T follicular helper cell (primary cell): ENCODE measurements at places on chromosomes 4 and X.
A peak's percentile ranks its signal among the peaks of the same experiment; 100 is the strongest.

DNA sequence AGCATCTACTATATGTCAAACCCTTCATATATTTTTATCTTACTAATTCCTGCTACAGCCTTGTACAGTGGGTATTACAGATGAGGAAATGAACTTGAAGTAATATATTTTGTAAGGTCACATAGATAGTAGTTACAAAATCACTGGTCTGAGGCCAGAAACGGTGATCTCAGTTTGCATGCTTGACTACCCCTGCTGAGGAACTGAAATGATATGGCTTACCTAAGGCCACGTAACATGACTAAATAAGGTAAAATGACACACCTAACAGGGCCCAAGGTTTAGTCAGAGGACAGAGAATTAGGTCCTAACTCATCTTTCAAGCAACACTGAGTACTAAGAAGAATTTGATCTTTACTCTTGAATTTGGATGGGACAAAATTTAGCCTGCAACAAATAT is 1.5 kb upstream of the COMMD8 start:
- DNase-seq, result no peak

GRCh38 chr4:38094419-38094818 is 134.2 kb downstream of the PTTG2 start:
- DNase-seq, result no peak

GRCh38 chr4:139559089-139559479 is 3.1 kb upstream of the SETD7 start:
- DNase-seq, result no peak

DNA sequence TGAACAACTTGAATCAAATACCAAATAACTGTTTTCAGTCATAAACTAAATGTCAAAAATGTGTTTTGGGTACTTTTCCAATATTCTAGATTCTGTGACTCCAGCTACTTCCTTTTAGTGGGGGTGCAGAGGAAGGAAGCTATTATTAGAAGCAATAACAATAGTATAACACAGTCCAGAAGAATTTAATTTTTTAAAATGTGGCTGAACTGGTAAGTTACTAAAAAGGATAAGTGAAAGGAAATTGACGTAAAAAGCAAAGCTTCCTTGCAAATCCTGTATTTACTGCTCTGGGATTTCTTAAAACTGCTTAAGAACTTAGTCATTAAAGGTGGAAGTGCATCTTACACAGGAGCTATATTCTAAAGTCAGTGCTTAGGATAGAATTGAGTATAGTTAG is 53.2 kb downstream of the MOSPD2 start:
- DNase-seq, result no peak

GRCh38 chrX:150848914-150849365 is 49.5 kb downstream of the CD99L2 start:
- DNase-seq, result no peak

DNA sequence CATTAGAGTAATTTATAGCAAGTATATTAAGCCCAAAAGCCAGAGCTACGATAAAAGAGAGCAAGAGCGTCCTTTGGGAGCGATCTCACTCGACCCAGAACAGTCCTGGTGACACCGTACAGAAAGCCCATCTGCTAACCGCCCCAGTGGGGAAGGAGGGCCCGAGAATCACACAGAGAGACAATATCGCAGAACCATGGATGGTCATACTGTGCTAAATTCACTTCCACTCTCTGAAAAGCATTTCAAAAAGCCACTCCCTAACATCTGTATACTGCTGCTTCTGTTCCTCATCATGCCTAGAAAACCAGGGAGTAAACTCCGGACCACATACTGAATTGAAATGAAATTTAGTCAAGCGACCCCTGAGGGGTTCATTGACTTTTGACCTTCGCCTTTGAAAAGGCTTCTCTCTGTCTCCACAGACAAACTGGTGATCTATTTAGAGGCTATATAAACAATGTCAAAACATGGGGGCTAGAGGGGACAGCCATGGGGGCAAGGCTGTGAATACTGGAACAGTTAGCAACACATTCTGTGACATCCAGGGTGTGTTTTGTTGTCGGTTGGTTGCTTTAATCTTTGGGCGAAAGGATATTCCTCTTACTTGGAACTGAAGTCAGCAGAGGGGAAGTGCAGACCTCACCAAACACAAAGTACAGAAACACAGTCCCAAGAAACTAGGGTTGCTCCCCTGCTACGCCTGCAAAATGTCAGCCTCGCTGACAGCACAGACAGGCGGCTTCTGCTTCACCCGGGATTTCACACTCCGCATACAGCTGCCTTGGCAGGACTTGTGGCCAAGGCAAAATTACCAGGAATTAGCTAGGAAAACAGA is 129.0 kb upstream of the RASGEF1B start:
- no peak for DNase-seq

DNA sequence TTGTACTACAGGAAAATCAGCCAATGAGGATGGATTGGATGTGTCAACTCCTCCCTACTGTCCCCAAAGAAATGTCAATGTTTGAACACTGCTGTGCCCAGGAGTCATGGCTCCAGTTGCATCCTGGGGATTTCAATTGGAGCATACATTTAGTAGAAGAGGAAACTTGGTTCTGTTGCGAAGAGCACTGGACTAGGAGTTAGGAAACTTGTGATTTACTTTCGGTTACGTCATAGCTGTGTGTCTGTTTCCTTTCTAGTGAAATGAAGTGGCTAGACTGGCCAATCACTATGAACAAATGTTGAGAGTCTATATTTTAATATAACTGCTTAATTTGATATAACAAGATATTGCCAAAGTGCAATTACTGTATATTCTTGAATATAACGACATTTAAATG is 35.2 kb downstream of the ARL9 start:
- DNase-seq, result no peak

DNA sequence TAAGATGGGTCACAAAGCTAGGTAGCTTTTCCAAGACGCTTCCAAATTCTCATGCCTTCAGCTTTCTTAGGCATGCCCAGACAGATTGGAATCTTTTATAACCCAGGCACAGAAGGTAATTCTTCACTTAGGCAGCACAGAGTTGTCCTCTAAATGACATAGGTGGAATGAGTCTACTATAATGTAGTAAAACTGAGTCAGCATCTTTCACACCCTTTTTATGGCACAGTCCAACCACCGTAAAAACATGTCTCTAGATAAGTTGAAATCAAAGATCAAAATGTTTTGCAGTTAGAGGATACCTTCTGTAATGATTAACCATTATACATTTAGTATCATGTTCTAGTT is 128.4 kb upstream of the FAT1 start:
- no peak for DNase-seq

DNA sequence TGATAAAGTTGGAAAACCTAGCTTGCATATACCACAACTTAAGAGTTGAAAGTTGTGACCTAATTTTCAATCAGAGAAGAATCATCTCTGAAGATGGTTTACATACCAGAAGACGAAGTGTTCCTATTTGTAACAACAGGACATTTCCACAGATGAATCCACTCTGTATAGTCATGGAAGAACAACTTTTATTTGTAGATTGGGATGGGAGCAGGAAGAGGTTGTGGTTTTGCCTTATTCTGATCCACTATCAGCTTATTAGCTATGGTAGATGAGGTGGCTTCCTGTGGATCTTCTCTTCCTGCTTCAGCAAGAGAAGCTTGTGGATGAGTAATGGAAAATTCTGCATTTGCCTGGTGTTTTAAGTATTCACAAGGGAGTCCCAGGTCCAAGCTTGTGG is 18.6 kb upstream of the SUPT20HL1 start:
- no peak for DNase-seq

DNA sequence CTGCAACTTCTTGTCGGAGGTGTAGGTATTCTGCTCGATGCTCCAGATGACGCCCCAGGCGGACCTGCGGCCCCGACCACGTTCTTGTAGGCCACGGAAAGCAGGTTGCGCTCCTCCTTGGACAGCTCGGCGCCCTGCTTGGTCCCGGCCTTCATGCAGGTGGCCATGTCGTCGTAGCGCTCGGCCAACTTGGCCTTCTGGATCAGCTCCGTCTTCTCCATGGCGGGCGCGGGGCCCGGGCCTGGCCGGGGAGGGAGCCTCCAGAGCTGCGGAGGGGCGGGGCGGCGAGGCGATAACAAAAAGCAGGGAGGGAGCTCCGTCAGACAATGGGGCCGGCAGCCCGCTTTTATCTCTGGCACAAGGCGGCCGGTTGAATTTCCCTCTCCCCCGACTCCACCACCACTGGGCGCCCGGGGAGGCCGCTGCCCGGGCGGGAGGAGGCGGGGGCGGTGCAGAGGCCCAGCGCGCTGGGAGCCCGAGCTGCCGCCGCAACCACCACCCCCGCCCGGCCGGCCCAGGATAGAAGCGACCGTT is 28.3 kb upstream of the DRP2 start:
- no peak for DNase-seq

DNA sequence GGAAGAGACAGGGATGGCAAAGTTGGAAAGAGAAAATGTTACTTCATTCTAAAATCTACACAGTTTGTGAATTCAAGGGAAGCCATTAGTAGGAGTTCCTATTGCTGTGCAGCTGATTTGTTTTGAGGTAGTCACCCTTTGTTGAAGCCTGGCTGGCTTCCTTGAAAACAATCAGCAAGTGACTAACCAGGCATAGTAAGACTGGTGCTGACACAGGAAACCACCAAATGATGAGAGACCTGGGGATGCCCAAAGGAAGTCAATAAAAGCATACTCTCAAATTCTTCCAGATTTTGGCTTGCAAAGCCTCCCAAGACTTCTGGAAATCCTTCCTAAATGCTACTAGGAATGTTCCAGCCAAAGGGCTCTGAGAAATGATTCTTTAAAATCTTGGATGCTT is 23.9 kb upstream of the PRDM8 start:
- DNase-seq, result peak; percentile 40

DNA sequence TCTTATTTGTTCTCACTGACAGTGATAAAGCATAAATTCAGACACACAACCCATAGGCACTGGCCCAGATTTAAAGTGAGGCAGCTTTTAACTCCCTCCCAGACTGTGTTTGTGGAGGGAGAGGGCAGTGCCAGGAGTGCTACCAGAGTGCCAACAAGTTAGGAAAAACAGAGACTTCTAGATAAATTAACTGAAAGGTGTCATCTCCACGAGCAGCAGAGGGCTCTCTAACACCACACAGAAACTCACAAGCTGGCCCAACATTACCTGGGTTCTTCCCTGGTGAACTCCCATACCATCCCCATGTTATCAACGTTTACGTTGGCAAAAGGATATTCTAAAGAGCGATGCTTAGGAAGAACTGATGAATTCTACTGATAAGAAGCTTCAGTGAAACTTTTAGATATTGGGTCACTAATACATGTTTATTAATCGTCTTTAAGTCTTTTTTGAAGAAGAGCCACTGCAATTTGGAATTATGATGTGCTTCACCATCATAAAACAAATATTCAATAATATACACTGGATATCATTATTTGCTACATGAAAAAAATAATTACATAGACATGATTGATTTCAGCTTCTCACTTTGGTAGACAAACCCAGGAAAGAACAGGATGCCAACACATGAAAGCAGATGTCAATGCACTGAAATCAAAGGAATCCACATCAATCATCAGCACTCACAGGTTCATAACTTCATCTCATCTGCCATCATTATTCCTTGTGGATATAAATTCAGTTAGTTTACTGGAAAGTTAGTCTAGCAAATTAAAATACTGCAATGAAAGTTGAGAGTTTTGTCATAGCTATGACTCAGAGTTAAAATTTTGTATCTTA is 121.2 kb upstream of the NAP1L5 start:
- DNase-seq, result peak; percentile 31

DNA sequence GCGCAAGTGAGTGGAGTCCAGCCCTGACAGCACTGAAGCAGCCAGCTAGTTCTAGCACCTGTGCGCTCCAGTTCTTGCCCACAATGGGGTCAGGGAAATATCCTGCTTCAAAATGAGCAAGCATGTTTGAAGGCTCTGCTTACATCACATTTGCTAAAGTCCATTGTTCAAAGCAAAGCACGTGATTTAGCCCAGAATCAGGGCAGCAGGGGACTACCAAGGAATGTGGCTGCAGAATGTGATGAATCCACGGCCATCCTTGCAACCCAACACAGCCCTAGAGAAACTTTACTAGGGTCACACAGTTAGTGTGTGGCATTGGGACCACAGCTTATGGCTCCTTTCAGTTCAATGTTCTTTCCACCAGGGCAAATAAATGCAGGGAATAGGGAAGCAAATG is 47.3 kb upstream of the SMIM31 start:
- DNase-seq, result no peak

- DNase-seq, result no peak
Observed at GRCh38 chrX:4238916-4239315, 525.5 kb upstream of the PRKX start.

GRCh38 chr4:104966349-104967033 is 180.2 kb upstream of the TET2 start:
- DNase-seq, result no peak

GRCh38 chrX:49878128-49878833 is 1.0 kb upstream of the USP27X start:
- no peak for DNase-seq

DNA sequence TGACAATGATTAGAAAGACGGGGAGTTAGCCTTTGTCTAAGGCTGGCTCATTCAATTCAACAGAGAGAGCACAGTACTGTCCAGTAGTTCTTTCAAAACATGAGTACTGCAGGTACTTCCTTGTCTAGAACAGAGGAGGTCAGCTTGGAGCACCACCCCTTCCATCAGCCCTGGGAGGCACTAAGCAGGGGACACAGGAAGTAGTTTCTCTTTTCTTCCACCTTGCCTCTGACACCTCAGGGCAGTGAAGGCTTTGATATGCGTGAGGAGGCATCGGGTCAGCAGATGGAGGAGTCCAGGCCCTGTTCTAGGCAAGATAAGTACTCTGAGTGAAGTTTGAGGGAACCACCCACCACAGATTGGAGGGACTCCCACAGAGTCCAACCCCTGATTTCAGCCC is 33.1 kb downstream of the MAGEB10 start:
- DNase-seq, result no peak

- no peak for DNase-seq
Observed at GRCh38 chr4:7460566-7460965, 25.8 kb upstream of the PSAPL1 start.

DNA sequence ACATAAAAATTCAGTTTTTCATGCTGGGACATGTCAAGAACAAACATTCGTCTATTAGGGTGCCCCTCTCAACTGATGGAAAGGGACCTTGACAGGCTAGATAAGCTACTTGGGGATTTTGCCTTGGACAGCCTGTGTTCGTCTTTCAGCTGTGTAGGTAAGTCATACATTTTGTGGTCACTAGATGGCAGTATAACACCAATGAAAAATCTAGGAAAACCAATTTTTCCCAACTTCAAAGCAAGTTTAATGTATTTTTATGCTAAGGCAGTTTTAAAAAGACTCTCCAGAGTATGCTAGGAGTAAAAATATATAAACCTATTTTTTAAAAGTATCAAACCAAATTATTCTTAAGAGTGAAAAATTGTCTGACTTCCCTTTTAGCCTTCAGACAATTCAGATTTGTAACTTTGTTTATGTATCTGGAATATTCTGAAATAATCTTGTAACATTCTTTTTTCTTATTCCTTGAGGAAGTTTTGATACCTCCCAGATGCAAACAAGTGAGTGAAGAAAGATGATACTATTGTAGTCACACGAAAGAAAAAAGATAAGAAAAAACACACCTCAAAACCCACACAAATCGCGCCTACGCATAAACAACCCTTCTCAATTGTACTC is 158.3 kb downstream of the CPE start:
- no peak for DNase-seq

- no peak for DNase-seq
Observed at GRCh38 chr4:15926486-15926885, 12.1 kb downstream of the FGFBP1 start.
